A172 (cell line): ENCODE measurements at places on chromosomes 2 and 18. TPM values are rescaled to one million over a fixed set of nuclear protein-coding genes. Genes with fewer than 3 reads are reported as not detected.

DNA sequence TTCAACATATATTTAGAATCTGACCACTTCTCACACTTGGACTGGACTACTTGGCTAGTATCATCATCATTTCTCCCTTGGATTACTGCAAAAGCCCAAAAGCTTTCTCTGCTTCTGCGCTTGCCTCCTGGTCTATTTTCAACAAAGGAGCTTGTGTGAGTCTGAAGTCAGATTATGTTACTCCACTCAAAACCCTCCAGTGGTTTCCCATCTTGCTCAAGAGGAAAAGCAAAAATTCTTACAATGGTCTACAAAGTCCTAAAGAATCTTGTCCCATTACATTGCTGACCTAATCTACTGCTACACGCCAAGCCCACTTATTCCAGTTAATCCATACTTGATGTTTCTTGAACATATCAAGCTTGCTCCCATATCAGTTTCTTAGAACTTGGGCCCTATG is 9.6 kb downstream of the PREPL start:
- no peak for DNase-seq

- no peak for DNase-seq
These were observed 1257.5 kb upstream of the ACVR2A start for GRCh38 chr2:146587291-146587713.

The PCGF1 gene
- total RNA-seq, result 33.9 and 67.3 TPM in 2 replicates

GRCh38 chr2:48250474-48250844 is 279.5 kb upstream of the STON1 start:
- DNase-seq, result no peak

The LGALSL gene
- total RNA-seq, result 7.6 and 20.3 TPM in 2 replicates

DNA sequence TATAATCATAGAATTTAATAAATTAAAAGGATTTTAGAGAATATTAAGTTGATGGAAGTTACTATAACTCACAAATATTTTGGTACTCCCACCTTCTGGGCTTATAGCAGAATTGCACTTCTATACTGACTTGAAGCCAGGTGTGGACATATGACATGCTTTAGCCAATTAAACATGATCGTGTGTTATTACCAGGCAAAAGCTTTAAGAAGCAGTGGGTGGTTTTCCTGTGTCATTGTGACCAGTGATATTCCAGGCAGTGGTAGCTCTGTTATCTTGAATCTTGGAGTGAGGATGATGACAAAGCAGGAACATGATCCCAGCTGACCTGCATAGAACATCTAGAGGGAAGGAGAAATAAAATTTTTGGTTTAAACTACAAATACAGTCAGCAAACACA is 370.9 kb upstream of the ZEB2 start:
- DNase-seq, result peak; percentile 65

- DNase-seq, result peak; percentile 58
These were observed 580 bp upstream of the NDUFV2 start for GRCh38 chr18:9101730-9102507.

DNA sequence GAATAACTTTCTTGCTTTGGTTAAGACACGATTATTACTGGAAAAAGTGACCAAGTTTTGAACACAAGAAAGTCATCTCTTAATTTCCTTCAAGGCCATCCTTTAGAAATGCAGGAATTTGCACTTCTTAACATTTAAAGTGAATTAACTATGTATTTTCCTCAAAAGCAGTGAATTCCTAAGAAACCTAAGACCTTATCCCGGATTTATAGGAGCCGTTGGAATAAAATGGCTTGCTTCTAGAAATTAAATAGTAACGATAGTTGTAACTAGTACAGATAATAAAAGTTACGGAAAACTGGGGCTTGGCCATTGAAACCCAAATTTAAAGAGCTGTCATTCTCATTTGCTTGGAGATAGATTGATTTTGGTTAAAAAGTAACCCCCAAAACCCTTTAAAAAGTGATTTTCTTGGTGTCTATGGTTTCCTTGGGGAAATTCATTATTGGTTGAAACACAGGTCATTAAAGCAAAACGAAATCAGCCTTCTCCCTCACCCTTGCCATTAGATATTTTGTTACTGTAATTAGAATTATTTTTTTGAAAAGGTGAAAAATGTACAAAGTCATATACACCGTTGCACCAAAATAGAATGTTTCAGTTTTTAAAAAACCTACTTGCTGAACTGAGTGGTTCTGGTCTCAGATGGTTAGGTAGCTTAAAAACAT is 2.0 kb downstream of the SKOR2 start:
- DNase-seq, result no peak

GRCh38 chr2:239363946-239364637 is 36.7 kb downstream of the HDAC4 start:
- no peak for DNase-seq

The AGPS gene
- total RNA-seq, result 58.7 and 67.6 TPM in 2 replicates

The CGREF1 gene
- total RNA-seq, result 0.17 and 0.40 TPM in 2 replicates

The MROH2A gene
- total RNA-seq, result 0.48 TPM in 1 of 2 replicates, not detected in the other

The TGFA gene
- total RNA-seq, result 0.31 and 1.0 TPM in 2 replicates

DNA sequence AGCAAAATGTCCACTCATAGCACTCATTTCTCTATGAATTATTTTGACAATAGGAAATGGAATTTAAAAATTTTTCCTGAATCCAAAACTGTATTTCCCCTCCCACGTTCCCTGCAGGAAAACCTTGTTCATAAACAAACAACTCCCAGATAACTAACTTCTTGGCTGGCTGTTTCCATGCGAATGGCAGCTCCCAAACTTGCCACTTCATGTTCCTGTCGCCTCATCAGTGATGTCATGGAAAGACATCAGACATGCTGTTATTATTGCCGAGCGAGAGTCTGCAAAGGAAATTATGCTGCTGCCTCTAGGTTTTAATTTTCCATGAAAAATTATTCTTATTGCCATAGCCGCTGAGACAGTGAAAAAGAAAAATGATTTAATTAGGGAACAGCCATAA is 117.0 kb upstream of the RIOK3 start:
- no peak for DNase-seq

- DNase-seq, result no peak
These were observed 35.8 kb downstream of the MAP4K3 start for GRCh38 chr2:39401319-39401718.

The CCDC88A gene
- 53.8 and 67.9 TPM in 2 replicates for total RNA-seq

The CCDC141 gene
- total RNA-seq, result 0.31 TPM in 1 of 2 replicates, not detected in the other

The TRMT61B gene
- total RNA-seq, result 17.6 and 26.9 TPM in 2 replicates

DNA sequence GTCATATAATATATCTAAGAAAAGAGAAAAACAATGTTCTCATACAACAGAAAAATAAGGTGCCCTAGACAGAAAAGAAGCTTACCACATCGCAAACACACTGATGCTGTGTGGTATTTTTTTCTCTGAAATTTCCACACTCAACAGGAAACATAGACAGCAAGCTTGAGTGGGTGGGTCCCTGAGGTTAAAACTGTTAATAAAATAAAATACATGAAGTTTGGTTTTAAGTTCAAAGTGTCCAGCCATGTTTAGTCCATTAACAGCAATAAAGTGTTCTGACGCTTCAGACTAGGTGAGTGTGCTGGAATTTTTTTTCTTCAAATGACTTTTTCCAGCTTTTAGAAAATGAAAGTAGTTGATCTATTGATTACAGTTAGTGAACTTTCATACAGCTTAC is 83.3 kb upstream of the EPB41L5 start:
- DNase-seq, result no peak

GRCh38 chr2:60383401-60384143 is 169.9 kb downstream of the BCL11A start:
- no peak for DNase-seq

The DYSF gene
- 10.6 and 13.6 TPM in 2 replicates for total RNA-seq

GRCh38 chr2:240526521-240526920 is 31.3 kb downstream of the ANKMY1 start:
- no peak for DNase-seq

The SLC5A7 gene
- not detected in 2 replicates for total RNA-seq

DNA sequence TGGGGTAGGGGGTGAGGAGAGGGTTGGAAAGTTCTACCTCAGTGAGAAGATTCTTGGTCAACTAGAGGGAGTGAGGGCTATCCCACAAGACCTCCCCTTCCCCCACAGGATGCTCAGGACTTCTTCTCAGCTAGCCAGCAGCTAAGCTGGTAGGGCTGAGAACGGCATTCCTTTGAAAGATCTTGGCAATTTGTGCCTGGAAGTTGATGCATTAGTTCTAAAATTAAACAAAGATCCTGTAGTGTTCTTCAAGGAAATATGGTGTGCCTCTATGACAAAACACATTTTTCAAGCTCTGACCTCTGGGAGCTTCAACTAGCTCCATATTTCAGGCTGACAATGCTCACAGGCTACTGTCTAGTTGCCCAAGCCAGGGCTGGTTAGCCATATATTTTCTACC is 2.3 kb downstream of the LYPD1 start:
- DNase-seq, result no peak

DNA sequence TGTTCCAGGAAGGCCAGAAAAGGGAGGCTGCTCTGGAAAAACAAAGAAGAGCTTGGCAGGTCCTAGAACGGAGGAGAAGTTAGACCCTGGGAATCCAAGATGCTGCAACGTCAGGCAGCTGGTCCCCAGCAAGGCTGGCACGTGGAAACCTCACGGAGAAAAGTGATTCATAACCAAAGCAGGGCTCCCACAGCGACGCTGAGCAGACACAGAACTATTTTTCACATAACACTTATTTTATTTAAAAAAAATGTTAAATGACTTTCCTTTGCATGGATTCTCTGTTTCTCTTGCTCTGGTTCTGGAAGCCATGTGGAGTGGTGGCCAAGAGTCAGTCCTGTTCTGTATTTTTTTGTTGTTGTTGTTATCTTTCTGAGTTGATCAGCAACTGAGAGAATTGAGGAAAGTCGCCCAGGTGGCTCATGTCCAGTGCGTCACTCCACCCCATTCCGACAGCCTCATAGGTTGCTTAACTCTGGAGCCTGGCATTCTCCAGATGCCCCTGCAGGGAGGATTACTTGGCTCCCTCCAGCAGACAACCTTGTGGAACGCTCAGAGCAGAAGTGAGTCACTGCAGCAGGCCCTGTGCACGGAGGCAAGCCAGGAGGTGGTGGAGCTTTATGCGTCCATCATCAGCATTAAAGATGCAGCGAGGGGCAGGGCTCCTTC is 229.9 kb upstream of the HDAC4 start:
- DNase-seq, result peak; percentile 91

DNA sequence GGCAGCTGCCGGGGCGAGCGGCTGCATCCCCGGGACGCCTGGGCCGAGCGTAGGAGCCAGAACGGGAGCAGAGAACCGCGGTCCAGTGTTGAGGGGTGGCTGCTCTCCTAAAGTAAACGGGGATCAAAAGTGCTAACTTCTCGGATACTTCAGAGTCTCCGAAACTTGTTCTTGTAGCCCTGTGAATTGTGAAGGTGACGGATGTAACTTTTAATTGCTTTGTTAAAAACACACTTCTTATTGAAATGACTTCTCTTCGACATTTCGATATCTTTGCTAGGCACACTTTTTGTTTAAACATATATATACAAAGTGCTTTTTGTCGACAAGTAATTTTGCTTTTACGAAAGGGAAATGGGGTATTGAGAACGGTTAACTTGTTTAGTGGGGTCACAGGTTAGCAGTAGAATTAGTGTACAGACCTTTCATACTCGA is 540 bp downstream of the ATP9B start:
- peak; percentile 7 for DNase-seq

DNA sequence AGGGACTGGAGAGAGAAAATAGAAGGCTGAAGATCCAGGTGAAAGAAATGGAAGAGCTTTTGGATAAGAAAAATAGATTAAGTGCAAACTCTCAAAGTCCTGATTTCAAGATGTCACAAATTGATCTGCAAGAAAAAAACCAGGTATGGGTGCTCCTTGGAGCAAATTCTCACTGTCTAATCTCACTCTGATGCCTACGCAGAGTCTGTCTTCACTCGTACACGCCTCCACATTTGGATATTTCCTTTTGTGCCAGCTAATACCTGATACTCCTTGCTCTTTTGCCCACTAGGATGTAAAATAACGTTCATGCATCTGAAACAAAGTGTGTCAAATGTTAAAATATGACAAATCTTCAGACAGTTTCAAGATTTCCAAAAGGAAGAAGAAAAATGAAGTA is 99.4 kb downstream of the CCDC102B start:
- no peak for DNase-seq

The TTC27 gene
- total RNA-seq, result 22.5 and 28.9 TPM in 2 replicates

DNA sequence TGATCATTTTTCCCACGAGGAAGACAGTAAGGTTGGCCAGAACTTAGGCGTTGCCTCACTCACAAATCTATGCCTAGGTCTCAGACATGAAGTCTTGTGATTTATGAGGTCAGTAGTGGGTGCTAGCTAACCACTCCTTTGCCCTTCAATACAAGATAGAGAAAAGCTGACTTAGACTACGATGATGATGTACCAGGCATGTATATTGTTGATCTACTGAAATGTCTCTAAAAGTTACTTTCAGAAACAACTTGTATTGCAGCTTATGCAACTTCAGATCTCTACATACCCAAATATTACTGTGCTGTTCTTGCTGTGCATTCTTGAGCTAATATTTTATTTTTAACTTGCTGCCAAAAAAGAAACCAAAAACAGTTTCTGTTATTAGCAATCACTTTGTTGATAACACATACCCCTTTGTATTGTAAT is 30.6 kb downstream of the MAPRE2 start:
- no peak for DNase-seq

GRCh38 chr2:220935789-220936321 is 636.2 kb downstream of the EPHA4 start:
- no peak for DNase-seq

- DNase-seq, result no peak
These were observed 73.6 kb upstream of the RBM44 start for GRCh38 chr2:237724811-237725478.

- no peak for DNase-seq
These were observed 58.9 kb upstream of the CTNNA2 start for GRCh38 chr2:79453918-79454317.

- DNase-seq, result no peak
These were observed 1374.9 kb upstream of the CELF4 start for GRCh38 chr18:38940475-38940862.

The PRKD3 gene
- total RNA-seq, result 59.8 and 63.5 TPM in 2 replicates

The ONECUT2 gene
- total RNA-seq, result 0.36 and 0.71 TPM in 2 replicates

DNA sequence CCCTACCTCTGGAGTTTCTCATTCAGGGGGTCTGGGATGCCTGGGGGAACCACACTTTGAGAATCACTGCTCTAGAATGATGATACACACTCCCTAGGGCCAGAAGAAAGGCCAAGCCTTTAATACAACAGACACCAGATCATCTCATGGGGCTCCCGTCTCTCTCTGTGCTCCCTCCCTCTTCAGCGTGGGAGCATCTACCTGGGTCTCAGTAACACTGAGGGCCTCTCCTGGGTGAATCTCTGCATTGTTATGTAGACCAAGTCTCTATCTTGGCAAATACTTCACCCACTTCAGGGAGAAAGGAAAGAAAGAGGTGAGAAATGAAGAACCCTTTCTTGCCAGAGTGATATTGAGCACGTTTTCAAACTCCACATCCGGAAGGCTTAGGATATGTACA is 146.8 kb upstream of the MSH6 start:
- no peak for DNase-seq

The PLB1 gene
- total RNA-seq, result 0.65 and 1.0 TPM in 2 replicates

The TLX2 gene
- total RNA-seq, result 0.90 and 1.7 TPM in 2 replicates

GRCh38 chr2:222398446-222398885 is 25.9 kb upstream of the SGPP2 start:
- no peak for DNase-seq

The CROCC2 gene
- 0.02 TPM in 1 of 2 replicates, not detected in the other for total RNA-seq
